ENCODE measurements at places on chromosomes 6 and 20. TPM values are rescaled to one million over a fixed set of nuclear protein-coding genes. Genes with fewer than 3 reads are reported as not detected.

TUBB1 gene
- total RNA-seq: 0.09 TPM

MEP1A gene
- not detected for total RNA-seq

LZTS3 gene
- 54.1 TPM for total RNA-seq

DNA sequence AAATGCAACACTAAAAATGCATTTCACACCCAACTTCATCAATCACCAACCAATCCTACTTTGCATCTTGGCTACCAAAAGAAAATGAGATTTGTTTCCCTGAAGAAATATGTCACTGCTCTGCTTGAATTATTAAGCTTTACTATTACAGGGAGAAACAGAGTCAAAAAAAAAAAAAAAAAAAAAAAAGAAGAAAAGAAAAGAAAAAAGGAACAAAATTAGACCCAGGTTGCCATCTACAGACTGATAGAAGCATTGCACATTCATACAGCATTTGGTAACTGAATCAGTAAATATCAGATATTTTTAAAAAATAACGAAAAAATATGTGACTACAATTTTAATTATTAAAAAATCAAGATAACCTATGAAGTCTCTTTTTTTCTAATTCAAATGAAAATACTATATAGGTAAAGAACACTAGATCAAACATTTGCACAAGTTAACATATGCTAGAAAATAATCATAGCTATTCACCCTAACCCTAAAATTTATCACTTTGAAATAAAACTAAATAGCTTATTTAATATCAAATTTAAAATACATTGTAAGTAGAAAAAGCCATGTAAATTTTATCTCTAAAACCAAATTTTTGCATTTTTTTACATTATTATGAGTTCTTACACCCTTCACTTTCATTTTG lies 83.3 kb downstream of the DCDC2 start:
- DNase-seq: no peak

GRCh38 chr6:158818581-158819212 lies 471 bp downstream of the EZR start:
- peak; percentile 58 for DNase-seq

DNA sequence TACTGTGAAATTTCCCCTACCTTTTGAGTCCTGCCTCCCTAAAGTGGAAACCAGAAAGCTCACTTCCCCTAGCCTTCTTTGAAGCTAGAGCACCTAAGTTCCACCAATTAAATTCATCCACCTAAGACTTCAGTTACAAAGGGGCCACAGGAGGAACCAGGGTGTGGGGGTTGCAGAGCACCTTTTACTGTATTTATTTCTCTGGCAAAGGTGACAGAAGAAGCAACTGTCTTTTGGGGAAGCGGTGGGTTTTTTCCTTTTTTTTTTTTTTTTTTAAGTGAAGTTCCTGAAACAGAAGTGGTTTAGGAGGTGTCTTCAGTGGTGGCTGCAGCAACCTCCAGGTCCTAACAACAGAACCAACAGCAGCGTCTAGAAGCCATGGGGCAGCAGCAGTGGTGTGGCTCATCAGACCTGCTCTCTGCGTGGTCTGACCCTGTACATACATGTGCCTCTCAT lies 13.1 kb downstream of the PSMB9 start:
- DNase-seq: no peak
